T-helper 17 cell (primary cell): ENCODE measurements at places on chromosomes 4 and X. TPM values are rescaled to one million over a fixed set of nuclear protein-coding genes. Genes with fewer than 3 reads are reported as not detected.

Gene TLR10
- total RNA-seq: 1.1 TPM

DNA sequence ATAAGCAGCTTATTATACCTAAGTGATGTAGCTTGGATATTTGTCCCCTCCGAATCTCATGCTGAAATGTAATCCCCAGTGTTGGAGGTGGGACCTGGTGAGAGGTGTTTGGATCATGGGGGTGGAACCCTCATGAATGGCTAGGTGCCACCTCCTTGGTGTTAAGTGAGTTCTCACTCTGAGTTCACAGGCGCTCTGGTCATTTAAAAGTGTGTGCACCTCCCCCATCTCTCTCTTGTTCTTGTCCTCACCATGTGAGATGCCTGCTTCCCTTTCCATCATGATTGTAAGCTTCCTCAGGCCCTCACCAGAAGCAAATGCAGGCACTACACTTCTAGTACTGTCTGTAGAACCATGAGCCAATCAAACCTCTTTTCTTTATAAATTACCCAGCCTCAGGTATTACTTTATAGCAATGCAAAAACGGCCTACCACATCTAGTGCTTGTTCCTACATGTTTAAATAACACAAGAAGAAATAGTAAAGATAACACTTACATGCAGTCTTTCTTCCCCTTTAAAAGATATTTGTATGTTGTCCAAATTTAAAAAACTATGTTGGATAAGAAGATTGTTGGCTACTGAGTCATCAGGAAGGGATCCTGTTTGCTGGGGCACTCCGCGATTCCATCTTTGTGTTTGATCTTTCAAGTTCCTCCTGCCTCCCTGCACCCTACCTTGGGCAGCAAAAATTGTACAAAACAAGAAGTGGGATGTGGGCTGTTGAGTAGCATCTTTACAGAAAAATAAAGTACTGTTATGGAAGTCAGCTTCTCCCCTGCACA, 29.7 kb downstream of the PPP1R2C start:
- no peak for DNase-seq
- no peaks in the 10 kb centered on the region for H3K4me1 ChIP-seq
- no peaks in the 10 kb centered on the region for H3K27me3 ChIP-seq
- no peak overlapping the region for H3K4me3 ChIP-seq
- H3K36me3 ChIP-seq: peaks cover 2% of the 10 kb centered on the region
- no peak overlapping the region for H3K27ac ChIP-seq

GRCh38 chr4:108940149-108940548, 177.3 kb upstream of the ETNPPL start:
- H3K36me3 ChIP-seq: no peaks in the 10 kb centered on the region
- DNase-seq: no peak
- peaks cover 14% of the 10 kb centered on the region for H3K27me3 ChIP-seq
- H3K4me3 ChIP-seq: no peak overlapping the region
- no peak overlapping the region for H3K27ac ChIP-seq

Gene RBM10
- total RNA-seq: 33.0 TPM

GRCh38 chr4:38344929-38345328, 319.1 kb upstream of the KLF3 start:
- H3K27ac ChIP-seq: no peak overlapping the region
- no peak for DNase-seq
- H3K4me3 ChIP-seq: no peak overlapping the region
- no peaks in the 10 kb centered on the region for H3K27me3 ChIP-seq
- H3K4me1 ChIP-seq: no peaks in the 10 kb centered on the region

GRCh38 chr4:71526637-71527406, 188.0 kb downstream of the SLC4A4 start:
- no peak overlapping the region for H3K27ac ChIP-seq
- no peak for DNase-seq
- no peaks in the 10 kb centered on the region for H3K4me1 ChIP-seq
- peaks cover 19% of the 10 kb centered on the region for H3K27me3 ChIP-seq

DNA sequence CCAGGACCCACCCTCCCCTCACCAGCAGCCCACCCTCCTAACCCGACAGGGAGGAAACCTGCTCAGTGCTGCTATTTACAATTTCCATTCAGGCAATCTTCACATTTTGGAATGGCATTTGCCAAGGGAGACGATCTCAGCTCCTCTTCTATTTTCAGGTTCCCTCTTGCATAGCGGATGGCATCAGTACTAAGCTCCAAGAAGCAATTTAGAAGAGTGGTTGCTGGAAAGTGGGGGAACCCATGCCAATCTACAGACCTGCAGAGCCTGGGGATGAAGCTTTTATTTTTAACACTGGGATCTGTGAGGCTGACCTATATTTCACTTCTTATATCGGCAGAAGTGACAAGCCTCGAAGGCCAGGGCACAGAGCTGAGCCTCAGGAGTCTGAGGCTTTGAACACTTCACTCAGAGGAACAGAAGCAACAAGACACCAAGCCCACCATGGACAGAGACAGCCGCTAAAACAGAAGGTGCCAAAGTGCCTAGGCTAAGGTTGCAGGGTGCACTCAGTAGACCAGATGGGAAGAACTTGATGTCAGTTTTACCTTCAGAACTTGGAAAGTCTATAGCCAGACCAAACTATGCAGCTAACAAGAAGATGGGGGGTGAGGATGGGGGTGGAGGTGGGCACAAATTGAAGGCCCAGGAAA, 44.0 kb downstream of the SCD5 start:
- H3K36me3 ChIP-seq: no peaks in the 10 kb centered on the region
- H3K4me1 ChIP-seq: peaks cover 2% of the 10 kb centered on the region
- peaks cover 35% of the 10 kb centered on the region for H3K27me3 ChIP-seq
- DNase-seq: no peak
- H3K27ac ChIP-seq: no peak overlapping the region

Gene PITX2
- total RNA-seq: not detected

DNA sequence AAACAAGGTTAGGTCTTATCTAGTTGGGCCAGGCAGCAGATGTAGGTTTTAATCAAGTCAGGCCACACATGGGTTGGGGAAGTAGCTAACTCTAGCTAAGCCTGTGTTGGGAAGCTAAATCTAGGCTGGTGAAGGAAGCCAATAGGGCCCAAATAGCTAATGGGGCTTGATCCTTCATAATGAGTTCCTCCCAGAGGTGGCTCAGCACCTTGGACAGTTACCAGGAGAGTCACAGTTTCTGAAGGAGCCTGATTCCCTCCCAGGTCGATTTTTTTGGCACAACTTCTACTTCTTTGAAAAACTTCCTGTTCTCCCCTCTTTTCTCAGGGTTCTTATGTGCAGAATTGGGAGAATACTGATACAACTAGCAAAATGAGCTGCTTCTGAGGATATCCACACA, 242.5 kb upstream of the PRPS2 start:
- H3K27me3 ChIP-seq: no peaks in the 10 kb centered on the region
- H3K4me1 ChIP-seq: no peaks in the 10 kb centered on the region
- H3K36me3 ChIP-seq: no peaks in the 10 kb centered on the region
- no peak overlapping the region for H3K4me3 ChIP-seq
- no peak overlapping the region for H3K27ac ChIP-seq

GRCh38 chr4:48686369-48686768, 93.7 kb downstream of the FRYL start:
- H3K4me1 ChIP-seq: peaks cover 30% of the 10 kb centered on the region
- peaks cover 2% of the 10 kb centered on the region for H3K36me3 ChIP-seq
- no peaks in the 10 kb centered on the region for H3K27me3 ChIP-seq
- no peak overlapping the region for H3K27ac ChIP-seq
- H3K4me3 ChIP-seq: no peak overlapping the region
- no peak for DNase-seq
